NCI-H187 (cell line): ENCODE measurements at places on chromosomes 6 and 20.

DNA sequence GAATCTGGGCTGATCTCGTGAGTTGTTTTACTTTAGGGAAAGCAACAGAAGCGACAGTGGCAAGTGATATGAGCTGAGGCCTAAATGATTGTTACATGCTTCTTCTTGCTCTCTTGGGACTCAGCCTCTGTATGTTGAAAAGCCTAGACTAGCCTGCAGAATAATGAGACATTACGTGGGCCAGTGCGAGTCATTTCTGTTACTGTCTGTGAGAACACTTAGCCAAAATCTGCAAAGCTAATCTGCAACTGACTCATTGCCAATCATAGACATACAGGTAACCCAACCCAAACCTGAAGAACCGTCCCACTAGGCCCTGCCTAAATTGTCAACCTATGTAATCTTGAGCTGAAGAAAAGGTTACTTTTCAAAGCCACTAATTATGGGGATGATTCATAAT lies 77.4 kb upstream of the F13A1 start:
- DNase-seq: no peak

- DNase-seq: no peak
Measured at GRCh38 chr20:33298391-33298790, 15.4 kb downstream of the BPIFB1 start.

- DNase-seq: no peak
Measured at GRCh38 chr6:2748183-2748582, 2.5 kb downstream of the MYLK4 start.

GRCh38 chr6:83709748-83710050 lies 798 bp upstream of the SNAP91 start:
- DNase-seq: no peak

GRCh38 chr20:60718743-60719480 lies 533.1 kb upstream of the CDH4 start:
- DNase-seq: peak; percentile 96

GRCh38 chr20:35661908-35662307 lies 2.8 kb downstream of the CPNE1 start:
- DNase-seq: no peak

DNA sequence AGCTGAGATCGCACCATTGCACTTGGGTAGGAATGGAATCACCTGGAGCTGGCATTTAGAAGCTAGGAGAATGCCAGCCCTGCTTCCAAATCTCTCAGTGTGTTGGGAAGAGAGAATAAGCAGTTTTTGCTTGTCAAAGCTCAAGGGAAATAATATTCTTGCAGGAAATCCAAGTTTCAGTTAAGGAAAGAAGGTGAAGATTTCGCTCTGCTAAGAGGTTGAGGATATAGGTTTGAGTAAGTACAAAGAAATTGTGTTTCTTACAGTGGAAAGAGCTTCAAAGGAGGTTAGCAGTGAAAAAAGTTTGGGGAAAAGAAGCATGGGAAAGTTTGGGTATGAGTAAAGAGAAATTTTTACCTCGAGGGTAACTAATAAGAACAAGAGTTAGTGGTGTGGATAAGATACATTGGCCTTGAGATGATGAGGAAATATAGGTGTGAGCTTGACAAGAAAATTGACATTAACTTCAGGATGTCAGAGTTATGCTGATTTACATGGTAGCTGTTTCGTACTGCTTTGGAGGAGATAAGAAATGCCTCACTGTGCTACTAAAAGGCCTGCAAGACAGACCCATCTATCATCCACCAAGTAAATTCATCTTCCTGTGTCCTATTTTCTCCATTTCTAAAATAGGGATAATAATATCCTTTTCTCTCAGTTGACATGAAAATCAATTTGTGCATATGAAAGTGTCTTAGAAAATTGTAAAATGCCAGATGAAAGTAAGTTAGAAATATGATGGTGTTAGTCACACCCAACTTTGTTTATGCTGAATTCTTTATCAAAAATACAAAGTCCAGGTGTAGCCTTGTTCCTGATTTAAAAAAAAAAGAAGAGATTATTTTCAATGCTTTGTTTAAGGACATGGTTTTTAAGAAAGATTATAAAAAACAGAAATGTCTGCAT lies 12.8 kb upstream of the HINT3 start:
- no peak for DNase-seq

- DNase-seq: no peak
Measured at GRCh38 chr6:168699631-168700295, 258.8 kb downstream of the SMOC2 start.

DNA sequence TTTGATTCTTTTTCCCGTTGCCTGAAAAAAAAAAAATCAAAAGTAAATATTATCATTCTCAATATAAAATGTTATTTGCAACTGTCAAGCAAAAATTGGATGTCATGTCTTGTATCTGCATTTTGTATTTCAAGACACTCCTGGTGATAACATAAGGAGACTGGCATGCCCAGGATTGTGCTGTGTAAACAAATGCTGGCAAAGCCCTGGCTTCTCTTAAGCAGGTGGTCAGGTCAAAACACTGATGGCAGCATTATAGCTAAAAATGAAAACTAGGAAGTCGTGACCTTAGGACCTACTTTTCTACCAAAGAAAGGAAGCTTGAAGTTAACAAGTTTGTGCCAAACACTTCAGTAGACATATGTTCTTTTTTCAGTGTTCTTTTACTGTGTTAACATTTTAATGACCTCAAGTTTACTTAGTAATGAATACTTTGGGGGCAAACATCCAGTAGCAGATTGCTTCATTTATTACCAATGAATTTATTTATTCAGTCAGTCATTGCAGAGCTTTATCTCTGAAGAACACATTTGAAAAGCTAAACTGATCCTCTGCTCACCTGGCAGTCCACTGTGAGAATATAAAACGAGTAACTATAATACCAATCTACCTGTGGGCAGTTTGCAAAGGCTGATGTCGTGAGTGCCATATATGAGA lies 243.1 kb upstream of the FLRT3 start:
- DNase-seq: no peak

DNA sequence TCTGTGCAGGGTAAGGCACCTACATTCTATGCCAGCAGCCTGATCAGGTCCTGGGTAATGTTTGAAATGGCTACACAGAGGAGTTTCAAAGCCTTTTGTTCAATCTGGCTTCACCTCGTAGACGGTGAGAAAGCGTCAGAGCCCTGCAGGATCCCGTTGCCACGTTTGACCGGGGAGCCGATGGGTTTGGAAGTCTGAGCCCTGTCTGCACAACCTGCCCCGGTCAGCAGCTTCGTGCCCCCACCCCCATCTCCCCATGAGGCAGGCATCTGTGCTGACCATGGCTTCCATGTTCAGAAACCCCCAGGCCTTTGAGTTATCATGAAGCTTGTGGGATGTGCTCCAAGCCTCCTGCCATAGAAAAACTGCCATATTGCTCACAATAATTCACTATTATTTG lies 63.9 kb downstream of the PTPN1 start:
- DNase-seq: no peak

GRCh38 chr20:58194175-58194791 lies 34.2 kb downstream of the ANKRD60 start:
- DNase-seq: no peak

GRCh38 chr20:16245879-16246278 lies 327.4 kb downstream of the KIF16B start:
- no peak for DNase-seq

DNA sequence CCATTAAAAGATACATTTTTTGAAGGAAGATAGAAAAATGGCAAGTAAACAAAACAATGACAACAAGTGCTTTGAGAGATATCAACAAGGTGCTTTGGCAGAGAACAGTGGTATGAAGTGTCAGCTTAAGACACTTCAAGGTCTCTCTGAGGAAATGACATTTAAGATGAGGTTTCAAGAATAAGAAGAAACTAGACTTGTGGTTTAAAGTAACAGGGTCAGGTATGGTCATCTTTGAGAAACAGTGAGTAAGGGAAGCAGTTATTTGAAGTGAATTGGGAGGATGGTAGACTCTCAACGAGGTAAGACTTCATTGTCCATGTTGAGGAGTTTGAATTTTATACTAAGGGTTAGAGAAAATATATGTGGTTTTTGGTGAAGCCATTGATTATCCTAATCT lies 77.8 kb downstream of the SYCP2L start:
- DNase-seq: no peak

DNA sequence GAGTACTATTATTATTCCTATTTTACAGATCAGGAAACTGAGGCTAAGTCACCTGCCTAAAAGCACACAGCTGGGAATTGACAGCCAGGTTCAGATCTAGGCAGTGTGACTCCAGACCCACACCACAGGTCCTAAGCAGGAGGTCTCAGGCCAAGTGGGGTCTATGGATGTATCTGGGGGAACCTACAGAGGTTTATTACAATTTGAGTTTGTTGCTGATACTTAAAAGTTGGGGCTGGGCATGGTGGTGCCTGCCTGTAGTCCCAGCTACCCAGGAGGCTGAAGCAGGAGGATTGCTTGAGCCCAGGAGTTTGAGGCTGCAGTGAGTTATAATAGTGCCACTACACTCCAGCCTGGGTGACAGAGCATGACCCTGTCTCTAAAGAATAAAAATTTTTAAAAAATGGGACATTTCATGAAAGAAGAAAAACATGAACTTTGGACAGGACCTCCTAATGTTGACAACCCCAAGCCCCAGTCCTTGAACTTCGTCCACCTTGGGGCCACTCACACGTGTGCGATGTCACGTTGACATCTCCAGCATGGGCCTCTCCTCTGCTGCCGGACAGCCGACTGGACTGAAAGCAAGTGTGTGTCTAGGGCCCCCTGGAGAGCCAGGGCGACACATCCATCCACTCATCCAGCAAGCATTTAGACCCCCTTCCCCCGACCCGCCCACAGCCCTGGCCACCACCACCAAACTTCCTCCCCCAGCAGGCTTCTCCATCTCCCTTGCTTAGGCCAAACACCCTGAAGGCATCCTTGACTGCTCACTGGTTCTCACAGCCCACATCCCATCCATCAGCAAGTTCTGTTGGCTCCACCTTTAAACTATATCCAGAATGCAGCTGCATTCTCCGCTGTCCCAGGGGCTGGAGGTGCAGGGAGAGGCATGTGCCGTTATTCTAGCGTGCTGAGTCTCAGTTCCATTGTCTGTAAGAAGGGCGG lies 40.0 kb downstream of the NOL4L start:
- no peak for DNase-seq

DNA sequence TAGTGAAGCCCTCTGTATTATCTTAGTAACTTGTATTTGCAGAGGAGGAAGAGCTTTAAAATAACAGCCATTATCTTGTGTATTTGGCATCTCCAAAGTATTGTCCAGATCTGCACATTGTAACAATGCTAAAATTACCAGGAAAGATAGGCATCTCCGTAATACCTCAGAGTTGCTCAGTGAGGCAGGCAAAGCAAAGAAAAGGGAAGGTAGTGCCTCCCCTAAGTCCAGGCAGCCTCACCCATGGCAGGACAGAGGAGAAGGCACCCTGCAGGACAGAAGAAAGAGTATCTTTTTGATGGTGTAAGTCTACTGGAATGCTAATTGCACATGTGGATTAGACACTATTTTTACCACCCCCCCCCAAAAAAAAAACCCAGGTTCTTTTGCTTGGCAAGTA lies 13.6 kb upstream of the SSTR4 start:
- no peak for DNase-seq

GRCh38 chr6:163420289-163420614 lies 5.7 kb downstream of the QKI start:
- no peak for DNase-seq

GRCh38 chr20:61303675-61304074 lies 51.6 kb downstream of the CDH4 start:
- DNase-seq: peak; percentile 34

DNA sequence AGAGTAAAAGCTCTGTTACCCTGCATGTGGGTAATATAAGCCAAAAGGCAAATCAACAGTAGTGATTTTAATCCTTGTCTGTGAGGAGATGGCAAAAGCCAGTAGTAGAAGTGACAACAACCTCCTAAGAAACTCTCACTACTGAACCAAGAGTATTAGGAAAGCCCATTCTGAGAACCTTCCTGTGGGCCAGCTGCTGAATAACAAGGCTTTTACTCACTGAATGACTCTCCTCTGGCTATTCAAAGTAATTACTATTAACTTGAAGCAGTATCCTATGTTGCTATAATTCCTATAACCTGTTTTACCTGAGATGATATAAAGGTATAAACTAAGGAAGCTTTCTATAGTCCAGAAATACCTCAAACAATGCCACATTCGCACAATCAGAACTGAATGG lies 55.1 kb downstream of the CHD6 start:
- no peak for DNase-seq

- DNase-seq: no peak
Measured at GRCh38 chr6:20696676-20697075, 162.4 kb downstream of the CDKAL1 start.

- DNase-seq: no peak
Measured at GRCh38 chr6:128208851-128209580, 308.2 kb upstream of the THEMIS start.

GRCh38 chr20:57103146-57103800 lies 163.2 kb downstream of the BMP7 start:
- DNase-seq: no peak

- DNase-seq: no peak
Measured at GRCh38 chr6:165178056-165178455, 131.3 kb downstream of the C6orf118 start.

DNA sequence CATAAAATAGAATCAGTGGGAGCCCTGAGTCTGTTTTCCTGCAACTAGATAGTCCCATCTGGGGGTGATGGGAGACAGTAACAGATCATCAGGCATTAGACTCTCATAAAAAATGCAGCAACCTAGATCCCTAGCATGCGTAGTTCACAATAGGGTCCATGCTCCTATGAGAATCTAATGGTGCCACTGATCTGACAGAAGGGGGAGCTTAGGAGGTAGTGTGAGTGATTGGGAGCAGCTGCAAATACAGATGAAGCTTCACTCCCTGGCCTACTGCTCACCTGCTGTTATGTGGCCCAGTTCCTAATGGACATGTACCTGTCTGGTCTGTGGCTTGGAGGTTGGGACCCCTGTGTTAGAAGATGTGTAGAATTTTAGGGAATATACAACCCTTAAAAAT lies 904.5 kb upstream of the EPHA7 start:
- no peak for DNase-seq

GRCh38 chr6:24110417-24110816 lies 15.6 kb upstream of the NRSN1 start:
- no peak for DNase-seq

DNA sequence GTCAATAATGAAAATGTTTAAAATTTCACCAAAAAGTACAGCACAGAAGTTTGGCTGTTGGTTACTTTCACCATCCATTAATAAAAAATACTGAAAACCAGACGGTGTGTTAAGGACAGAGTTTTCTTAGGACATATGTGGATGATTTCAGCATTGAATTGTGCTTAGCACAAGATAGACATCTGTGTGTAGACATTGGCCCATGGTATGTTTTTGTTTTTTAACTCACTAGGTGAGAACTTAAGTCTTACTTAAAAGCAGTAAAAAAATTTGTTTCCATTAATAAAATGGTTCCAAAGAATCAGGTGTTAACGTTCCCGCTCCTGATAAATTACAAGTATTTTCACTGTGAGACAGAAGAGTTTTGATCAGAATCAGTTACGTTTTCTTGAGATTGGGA lies 4.2 kb downstream of the TBPL1 start:
- DNase-seq: no peak
